ENCODE measurements at places on chromosomes 1 and 21.

GRCh38 chr1:44834328-44834727 lies 8.7 kb downstream of the PTCH2 start:
- no peak for DNase-seq

- DNase-seq: no peak
Observed at GRCh38 chr1:103283841-103284669, 175.7 kb upstream of the COL11A1 start.

GRCh38 chr1:24085546-24085945 lies 26.4 kb downstream of the MYOM3 start:
- DNase-seq: no peak

- DNase-seq: no peak
Observed at GRCh38 chr1:58041621-58042020, 504.9 kb downstream of the OMA1 start.

DNA sequence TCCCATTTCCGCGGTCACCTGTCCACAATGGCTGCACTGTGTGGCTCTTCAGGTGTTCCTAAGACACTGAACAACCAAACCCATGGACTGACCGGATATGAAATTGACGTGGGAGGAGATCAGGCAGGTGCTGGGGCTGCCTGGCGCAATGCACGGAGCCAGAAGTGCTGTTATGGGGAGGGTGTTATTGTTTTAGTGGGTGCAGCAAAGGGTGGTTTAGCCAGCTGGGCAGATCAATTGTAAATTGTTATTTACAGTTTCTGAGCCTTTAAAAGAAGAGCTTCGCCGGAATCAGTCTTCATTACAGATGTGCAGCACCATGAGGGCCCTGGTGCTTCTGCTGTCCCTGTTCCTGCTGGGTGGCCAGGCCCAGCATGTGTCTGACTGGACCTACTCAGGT lies at the start of gene CA6:
TSS of gene CA6 (plus strand) at position 301 of the 400 bp plus-strand sequence. CDS start at position 320, 19 bp downstream.
- no peak for DNase-seq

GRCh38 chr1:68673771-68674170 lies 176.9 kb upstream of the DEPDC1 start:
- no peak for DNase-seq

DNA sequence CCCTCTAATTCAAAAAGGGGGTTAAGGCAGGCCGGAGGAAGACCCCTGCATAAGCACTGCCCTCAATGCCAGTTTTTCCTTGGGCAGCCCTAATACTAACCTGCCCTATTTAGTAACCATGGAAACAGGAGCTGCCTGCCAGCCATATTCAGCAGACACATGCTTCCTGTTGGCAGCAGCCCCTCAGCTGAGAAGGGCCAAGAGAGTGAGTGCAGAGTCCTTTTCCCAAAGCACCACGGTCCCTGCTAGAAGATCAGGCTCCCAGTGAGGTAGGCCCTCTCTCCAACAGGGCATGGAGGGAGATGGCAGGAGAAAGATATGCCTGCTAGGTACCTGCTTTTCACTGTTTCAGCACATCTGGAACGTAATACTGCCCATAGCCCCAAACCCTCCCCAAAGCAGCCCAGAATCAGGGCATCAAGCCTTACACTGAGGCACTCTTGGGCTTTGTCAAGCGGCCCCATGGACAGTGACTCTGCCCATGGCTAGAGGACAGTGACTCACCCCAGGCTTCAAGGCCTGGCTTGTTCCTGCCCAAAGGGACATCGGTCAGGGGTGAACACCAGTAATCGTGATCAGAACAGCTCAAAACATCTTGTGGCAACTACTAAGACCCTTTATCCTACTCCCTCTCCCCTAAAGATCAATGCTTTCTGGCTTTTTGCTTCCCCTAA lies 64.5 kb downstream of the BCAR3 start:
- no peak for DNase-seq

DNA sequence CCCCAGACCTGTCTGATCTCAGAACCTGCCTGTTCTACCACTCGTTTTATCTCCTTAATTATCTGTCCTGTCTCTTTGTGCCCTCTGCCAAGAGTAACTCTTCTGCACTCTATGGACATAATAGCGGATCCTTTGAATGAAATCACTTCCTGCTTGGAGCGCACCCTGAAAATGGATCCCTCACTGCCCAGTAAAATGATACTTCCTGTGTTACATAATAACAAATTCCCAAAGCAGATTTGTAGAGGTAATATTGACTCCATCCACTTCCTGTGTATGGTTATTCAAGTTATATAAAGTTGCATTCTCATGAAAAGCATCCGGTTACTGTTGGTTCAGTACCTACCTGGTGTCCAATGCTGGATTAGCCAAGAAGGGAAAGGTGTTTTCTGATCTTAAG lies 246.0 kb downstream of the TRABD2B start:
- no peak for DNase-seq
